ENCODE measurements at places on chromosomes 3 and 15.

DNA sequence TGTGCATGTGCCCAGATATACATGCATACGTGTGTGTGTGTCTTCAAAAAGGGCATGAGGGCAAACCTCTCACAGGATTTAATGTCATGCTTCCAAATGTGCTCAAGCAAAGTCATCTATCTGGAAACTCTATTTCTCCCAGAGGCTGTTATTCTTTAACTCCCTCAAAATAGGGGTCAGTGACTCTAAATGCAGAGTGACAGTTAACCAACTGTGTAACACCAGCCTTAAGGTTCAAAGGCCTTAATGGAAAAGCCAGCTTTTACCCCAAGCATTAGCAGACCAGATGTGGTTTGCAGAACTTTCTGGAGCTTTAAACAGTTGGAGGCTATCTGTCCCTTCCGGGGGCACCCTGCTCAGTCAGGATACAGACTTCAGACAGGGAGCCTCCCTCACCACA lies 70.4 kb upstream of the SLC7A14 start:
- no peak for DNase-seq

- DNase-seq = no peak
These were observed 4.3 kb downstream of the SNX33 start for GRCh38 chr15:75651810-75652543.

DNA sequence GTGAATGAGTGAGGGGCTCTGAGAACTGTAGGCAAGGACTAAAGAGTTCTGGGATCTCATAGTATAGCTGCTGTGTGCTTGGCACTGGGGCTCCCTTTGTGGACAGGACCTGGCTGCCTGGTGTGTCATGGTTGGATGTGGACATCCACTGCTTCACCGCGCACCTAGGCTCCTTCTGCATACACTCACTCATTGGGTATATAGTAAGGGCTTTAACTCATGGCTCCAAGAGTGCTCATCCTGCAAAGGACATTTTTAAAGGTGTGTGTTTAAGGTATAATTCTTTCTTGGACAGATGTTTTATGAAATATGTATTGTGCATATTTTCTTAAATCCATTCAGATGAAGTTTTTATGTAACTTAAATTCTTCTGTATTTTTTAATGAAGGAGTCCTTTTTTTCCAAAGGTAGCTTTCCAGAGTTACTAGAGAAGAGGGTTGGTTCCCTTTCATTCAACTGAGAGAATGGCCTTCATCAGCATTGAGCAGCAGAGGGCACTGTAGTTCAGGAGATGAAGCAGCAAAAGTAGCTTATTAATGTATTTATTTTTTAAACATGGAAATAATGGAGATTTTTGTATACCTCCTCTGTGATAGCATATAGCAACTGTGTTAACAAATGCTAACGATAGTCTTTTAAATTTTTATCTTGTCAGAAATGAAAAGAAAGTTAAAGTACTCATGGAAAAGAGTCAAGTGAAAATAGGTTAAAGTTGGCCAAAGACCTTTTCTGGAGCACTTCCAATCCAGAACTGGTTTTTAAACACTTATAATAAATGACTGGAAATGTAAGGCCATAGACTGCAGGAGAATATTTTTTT lies 25.2 kb downstream of the OXNAD1 start:
- no peak for DNase-seq

DNA sequence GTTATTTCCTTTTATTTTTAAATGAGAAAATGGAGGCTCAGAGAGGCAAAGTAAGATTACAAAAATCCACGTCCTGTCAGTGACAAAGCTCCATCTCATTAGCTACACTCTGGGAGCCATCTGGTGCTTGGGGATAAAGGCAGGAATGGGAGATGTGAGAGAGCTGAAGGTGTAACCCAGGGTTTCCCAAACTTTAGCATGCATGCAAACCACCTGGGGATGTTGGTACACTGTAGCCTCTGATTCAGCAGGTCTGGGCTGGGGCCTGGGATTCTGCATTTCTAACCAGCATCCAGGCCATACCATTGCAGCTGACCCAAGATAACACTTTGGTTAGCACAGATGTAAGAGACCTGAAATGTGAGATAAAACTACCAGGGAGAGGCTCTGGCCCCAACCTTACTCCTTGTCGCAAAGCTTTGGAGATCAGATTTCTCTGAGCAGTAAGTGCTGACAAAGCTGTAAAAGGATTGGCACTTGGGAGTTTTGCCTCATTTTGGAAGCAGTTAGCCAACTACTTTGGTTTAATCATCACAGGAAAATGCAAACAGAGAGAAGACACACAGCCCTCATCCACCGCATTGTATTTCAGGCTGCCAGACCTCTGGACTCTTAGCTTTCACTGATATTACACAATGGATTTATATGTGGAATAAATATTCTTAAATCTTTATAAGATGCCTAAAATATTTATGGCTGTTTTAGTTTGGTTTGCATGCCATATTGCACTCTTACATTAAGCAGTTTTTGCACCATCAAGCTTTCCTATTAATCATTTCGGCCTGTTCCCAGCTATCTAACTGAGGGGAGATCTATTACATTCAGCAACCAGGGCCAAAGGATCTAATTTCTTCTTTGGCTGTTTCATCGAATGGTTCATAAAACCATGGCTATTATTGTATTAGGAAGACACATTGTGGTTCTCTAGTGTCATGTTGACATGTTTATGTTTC lies 263.0 kb downstream of the EBLN2 start:
- DNase-seq = no peak

- no peak for DNase-seq
These were observed 211.4 kb downstream of the RPLP1 start for GRCh38 chr15:69663982-69664381.

GRCh38 chr3:121718205-121718846 lies 31.2 kb downstream of the GOLGB1 start:
- no peak for DNase-seq

DNA sequence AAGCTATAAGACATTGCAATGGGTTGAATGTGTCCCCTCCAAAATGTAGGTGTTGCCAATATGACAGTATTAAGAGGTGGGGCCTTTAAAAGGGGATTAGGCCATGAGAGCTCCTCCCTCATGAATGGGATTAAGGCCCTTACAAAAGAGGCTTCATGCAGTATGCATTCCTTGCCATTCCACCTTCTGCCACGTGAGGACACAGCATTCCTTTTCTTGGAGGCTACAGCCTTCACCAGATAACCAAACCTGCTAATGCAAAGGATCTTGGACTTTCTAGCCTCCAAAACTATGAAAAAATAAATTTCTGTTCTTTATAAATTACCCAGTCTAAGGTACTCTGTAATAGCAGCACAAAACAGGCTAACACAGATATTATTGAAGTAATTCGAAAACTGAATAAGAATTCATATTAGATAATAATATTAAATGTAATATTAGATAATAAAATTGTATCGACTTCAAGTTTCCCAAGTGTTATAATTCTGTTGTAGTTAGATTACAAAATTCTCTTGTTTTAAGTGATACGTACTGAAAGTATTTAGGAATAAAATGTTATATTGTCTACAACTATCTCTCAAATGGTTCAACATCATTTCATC lies 29.4 kb upstream of the ATP8B4 start:
- DNase-seq = no peak

DNA sequence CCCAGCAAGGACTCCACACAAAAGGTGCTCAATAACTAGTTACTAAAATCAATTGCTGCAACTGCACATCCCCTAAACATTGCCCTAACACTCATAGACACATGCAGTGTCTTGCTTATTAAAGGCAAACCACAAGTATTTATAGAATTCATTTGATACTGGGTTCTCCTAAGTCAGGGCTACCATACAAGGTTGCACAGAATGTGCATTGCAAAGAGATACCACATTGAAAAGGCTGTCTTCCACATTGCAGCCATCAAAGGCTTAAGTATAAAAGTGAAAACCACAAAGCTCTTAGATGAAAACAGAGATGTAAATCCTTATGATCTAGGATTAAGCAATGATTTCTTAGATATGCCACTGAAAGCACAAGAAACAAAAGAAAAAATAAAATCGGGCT lies 33.6 kb upstream of the TOPAZ1 start:
- DNase-seq = no peak

- no peak for DNase-seq
These were observed 195.9 kb downstream of the SLCO3A1 start for GRCh38 chr15:92049290-92049989.

GRCh38 chr3:97350971-97351370 lies 413.6 kb upstream of the ARL6 start:
- DNase-seq = no peak

DNA sequence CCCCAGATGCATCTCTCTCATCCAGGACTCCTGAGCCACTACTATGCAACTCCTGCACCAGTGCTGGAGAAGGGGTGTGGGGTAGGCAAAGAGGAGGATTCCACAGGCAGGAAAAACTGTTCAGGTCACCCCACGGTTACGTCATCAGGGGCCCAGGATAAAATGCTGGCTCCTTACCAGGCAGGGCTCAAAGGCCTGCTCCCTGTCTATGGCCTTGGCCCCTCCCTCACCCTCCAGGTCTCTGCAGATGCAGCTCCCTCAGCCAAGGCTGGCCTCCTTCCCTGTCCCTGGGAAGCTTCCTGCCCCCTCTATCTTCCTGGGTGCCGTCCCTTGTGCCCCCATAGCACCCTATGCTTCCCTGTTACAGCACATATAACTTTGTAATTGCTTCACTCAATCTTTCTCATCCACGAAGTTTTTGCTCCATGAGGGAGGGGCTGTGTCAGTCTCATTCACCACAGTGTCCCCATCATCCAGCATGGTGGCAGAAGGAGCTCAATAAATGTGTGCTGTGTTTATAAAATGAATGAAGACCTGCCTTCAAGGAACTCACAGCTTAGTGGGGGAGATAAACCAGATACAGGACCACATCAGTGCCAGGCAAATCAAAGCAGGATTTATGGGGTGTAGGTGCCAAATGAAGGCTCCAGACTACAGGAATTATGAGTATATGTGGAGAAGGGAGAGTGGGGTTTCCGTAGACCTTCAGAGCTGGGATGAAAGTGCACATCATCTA lies 18.6 kb downstream of the KBTBD13 start:
- DNase-seq = no peak

- DNase-seq = peak; percentile 54
These were observed 8.2 kb downstream of the C3orf22 start for GRCh38 chr3:126550488-126551051.

DNA sequence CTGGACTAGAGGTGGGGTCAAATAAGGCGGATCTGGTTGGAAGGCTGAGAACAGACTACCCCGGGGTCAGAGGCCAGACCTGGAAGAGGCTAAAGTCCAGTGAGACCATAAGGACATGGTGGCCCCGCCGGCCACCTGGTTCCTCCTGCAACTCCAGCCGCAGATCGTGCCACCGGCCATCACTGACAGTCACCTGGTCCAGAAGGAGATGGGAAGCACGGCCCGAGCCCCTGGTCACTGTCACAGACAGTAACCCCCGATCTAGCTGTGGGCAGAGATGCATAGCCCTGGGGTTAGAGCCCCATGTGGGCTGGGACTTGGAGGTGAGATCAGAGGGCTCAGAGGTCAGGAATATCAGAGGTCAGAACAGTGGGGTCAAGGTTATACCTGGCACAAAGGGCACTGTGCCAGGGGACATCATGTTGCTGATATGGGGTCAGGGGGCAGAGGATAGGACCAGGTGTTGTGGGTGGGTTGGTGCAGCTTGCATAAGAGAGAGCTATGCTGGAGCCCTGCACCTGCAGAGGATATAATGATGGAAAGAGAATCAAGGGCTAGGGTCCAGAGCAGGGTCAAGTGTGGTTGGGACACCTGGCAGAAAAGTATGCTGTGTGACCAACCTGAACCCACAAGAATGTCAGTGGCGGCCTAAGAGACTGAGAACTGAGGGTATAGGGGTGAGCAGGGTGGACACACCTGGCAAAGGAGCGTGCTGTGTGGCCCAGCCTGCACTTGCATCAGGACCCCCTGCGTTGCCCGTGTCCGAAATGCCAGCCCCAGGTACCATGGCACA lies 9.6 kb downstream of the CELSR3 start:
- no peak for DNase-seq

DNA sequence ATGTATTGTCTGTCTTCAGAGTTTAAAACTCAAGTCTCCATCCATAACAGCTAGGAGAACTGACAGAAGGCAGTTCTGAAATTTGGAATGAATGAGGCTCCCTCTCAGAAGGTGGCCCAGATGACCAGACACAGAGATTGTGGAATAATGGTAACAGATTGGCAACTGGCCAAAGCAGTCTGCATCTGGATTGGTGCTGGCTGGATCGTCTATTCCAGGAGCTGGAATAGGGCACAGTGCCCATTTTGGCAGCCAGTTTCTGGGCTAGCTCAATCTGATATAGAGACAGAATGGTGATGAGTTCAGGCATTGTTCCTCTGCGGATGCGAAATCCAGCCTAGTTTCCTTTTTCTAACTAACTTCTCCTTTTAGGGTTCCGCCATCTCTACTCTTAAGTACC lies 851.7 kb downstream of the PDCD6IP start:
- DNase-seq = no peak

DNA sequence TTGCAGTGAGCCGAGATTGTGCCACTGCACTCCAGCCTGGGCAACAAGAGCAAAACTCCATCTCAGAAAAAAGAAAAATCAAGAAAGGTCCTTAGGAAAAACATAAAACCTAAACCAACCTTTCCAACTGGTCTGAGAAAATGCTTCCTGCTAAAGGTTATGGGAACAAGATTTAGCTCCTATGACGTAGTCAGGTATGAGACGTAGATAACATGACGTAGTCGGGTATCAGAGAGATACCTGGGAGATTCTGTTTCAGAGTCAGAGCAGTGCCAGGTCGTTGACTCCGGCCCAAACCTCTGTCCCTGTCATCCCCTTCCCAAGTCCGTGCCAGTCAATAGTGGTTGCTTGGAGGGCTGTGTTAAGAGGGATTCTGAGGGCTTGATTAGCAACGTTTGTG lies 39.9 kb downstream of the LMCD1 start:
- no peak for DNase-seq

GRCh38 chr3:53944028-53944427 lies 52.4 kb upstream of the SELENOK start:
- DNase-seq = no peak

DNA sequence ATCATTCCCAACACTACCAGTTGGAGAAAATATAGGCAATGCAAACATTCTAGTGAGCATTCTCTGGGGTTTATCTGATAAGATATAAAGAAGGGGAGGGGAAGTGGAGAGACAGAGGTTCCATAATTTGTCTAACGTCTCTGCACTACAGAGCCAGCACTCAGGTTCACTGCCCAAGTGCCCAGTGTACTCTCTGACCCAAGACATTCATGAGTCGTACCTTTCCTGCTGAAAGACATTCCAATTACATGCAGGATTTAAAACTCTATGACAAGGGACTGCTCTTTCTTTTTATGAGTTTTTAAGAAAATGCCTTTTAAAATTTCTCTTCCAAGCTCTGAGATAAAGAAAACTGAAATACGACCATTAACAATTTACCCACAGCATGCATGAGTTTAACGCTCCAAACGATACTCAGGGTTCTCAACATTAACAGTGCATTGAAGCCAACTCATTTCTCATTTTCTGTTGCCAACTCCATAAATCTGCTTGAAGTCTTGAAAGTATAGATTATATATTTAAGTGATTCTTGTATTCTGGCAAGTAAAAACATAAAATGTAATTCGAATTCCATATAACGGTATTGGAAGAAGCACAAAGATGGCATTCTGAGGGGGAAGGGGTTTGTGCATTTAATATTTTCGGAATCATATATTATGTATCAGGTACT lies 193.4 kb downstream of the SUCLG2 start:
- no peak for DNase-seq

DNA sequence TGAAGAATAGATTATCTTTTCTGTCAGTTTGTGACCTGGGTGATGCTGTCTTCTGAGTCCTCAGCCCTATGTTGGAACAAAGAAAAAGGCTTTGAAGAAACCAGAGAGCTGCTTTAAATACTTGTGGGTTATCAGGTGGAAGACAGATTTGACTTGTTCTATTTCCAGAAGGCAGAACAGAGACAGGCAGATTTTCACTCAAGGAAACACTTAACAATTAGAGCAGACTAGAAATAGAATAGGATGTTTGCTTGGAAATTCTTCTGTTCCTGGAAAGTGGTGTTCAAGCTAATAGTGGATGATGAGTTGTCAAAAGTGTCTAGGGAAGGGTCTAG lies 219.4 kb downstream of the UBE2E2 start:
- no peak for DNase-seq
